ENCODE measurements at places on chromosomes 6 and 20.

- DNase-seq: no peak
Observed at GRCh38 chr6:27088068-27088467, 159.4 kb upstream of the PRSS16 start.

DNA sequence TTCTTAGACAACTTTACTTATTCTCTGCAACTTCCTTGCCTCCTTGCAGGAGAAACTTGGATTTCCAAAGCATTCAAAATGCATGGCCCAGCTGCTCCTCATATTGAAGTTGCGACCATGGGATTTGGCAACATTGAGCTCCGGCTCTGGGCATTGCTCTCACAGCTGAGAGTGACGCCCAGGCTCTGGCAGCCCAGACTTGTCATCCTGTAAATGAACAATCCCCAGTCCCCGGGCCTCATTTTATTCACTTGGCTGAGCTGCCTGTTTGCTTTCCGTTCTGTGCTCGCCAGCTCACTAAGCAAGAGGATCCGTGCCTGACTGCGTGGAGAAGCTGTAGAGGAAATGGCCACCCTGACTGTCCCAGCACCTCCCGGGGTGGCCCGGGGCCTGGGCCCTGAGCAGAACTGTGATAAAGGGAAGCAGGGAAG is 119.5 kb upstream of the CD93 start:
- no peak for DNase-seq

DNA sequence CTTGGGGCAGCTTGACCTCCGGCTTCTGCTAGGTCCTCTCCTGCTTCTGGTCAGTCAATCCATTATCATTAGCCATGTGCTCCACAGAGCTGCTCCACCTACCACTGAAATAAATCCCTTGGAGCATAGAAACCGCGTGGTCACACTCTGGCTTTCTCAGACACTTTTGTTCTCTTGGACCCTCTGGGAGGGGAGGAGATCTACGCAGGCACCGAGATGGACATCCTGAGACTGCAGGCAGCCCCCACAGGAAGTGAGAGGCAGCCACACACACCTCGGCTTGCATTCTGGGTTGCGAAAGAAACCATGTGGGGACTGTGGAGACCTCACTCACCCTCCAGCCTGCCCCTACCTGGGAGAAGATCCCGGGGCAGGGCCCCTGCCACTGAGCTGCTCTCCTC is 79.5 kb downstream of the FYN start:
- DNase-seq: no peak

DNA sequence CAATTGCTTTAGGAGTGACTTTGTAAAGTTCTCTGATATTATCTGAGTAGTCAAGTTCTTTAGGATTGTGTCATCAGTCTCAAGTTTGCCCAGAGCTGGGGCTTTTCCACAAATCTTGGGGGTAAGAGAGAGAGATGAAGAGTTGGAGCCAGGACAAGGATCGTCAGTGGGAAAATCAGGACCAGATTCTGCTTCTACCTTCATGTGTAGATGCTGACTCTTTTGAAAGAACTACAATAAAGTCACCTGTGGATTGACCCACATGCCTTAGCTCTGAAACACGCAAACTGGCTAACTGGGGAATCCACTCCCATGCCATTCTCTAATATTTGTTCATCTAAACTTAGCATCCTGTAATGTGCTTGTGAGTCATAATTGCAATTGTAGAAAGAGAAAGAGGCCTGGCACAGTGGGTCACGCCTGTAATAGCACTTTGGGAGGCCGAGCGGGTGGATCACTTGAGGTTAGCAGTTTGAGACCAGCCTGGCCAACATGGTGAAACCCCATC is 15.6 kb upstream of the BICRAL start:
- no peak for DNase-seq

DNA sequence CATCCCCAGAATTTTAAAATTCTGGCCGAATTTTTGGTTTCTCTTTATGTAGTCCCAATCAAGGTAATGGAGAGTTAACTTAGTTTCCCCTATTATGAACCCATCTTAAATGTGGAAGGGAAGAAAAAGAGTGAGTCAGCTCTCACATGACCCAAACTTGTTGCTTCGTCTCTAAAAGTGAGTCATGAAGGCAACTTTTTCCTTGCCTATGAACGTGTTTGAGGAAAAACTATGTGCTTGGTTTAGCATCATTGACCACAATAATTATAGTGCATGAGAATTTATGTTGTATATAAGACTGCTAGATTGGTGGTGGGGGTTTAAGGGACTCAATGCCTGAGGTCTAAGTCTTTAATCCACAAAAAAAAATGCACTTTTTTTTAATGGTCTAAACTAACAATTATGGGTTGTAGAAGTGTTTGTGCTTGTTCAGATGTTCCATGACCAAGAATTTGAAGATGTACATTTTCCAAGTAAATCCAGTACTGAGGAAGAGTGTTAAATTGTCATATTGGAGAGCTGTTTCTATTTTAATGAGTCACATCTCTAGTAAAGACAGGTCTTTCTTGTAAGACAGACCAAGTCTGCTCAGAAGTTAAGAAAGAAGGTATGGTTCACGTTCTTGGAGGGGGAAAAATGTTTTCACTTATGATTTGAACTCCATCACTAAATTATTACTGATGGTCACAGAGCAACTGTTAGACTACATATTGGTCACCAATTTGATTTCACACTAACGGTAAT is 409.9 kb upstream of the MARCKS start:
- no peak for DNase-seq

DNA sequence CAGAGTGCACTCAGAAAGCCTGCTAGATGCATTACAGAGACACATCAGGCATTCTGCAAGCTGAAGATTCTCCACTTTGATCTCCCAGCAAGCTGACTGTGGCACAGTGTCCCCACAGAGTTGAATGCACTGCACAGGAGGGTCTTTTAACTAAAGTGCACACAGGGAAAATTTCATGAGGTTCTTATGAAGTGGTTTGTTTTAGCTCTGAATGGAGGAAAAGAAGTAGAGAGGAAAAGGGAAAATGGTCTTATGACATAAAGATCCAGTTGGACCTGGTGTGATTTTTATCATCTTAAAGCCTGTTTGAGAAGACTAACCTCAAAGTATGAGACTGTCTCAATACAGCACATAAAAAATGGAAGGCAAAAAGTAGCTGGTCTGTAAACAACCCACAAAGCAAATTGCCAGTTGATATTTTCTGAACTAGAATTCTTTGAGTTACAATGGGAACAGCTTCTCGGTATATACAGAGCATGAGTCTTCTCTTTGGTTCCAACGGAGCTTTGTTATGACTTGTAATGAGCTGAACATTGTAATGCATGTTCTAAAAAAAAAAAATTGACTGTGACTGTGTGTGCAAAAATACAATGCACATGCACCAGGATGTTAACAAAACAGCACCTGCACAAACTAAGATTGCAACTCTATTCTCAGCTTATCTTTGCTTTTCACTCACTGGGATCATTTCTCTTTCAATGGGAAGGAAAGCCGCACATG is 383.0 kb upstream of the ID4 start:
- DNase-seq: no peak

- DNase-seq: no peak
Observed at GRCh38 chr20:33672426-33673113, 1.7 kb downstream of the NECAB3 start.

DNA sequence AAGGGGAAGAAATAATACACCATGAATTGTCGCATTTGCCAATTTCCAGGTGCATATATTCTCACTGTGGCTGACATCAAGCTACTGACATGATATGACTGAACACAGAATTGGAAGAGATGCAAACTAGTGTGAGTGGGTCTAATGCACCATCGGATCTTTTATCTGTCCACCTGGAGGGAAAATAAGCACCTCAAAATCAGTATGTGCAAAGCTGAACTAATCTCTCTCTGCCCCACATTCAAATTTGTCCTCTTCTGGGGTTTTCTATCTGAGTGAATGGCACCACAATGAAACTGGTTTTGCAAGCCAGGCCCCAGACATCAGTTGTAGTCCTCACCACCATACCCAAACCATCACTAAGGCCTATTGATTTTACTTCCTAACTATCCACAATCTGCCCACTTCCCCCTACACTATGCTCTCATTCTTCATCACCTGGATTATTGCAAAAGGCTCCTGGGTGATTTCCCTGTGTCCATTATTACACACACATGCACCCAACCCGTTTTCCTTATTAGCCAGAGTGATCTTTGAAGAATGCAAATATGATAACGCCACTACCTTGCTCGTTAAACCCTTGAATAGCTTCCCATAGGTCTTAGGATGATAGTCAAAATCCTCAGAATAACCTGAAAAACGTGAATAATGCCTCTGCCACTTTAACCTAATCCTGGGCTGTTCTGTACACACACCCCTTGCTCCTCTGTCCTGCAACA is 159.0 kb upstream of the GMDS start:
- no peak for DNase-seq

- DNase-seq: no peak
Observed at GRCh38 chr6:110856296-110856695, 18.3 kb upstream of the AMD1 start.

- DNase-seq: no peak
Observed at GRCh38 chr6:161050134-161050765, 58.7 kb downstream of the MAP3K4 start.

DNA sequence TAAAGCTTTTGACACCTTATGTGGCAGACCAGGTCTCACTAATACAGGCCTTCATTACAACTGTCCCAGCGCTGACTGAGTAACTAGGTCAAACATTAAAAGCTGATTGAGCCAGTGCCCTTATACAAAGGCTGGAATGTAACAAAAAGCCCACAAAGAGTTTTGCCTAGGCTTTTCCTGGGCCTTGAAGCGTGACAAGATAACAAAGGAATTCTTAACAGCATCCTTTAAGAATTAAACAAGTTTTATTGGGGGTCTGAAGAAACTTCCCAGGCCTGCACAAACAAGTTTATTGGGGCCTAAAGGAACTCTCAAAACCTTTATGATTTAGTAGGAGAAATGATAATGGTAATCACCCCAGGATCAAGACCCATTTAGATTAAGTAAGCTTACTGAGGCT is 267.6 kb upstream of the FAM83B start:
- no peak for DNase-seq

DNA sequence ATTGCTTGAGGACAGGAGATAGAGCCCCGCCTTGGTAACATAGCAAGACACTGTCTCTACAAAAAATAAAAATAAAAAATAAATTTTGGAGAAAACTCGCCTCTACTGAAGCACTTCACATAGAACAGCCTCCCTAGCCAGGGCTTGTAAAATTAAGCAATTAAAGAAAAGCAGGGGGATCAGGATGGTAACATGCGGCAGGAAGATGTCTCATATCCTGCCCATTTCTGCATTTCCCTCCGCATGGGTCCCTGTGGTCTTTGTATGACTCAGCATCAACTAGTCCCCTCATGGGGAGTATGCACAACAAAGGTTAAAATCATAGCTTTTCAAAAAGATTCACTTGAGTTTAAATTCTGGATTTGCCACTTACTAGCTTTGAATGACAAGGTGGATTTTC is 379.0 kb downstream of the EPHA7 start:
- no peak for DNase-seq

GRCh38 chr6:43809417-43810305 is 39.6 kb downstream of the VEGFA start:
- no peak for DNase-seq

DNA sequence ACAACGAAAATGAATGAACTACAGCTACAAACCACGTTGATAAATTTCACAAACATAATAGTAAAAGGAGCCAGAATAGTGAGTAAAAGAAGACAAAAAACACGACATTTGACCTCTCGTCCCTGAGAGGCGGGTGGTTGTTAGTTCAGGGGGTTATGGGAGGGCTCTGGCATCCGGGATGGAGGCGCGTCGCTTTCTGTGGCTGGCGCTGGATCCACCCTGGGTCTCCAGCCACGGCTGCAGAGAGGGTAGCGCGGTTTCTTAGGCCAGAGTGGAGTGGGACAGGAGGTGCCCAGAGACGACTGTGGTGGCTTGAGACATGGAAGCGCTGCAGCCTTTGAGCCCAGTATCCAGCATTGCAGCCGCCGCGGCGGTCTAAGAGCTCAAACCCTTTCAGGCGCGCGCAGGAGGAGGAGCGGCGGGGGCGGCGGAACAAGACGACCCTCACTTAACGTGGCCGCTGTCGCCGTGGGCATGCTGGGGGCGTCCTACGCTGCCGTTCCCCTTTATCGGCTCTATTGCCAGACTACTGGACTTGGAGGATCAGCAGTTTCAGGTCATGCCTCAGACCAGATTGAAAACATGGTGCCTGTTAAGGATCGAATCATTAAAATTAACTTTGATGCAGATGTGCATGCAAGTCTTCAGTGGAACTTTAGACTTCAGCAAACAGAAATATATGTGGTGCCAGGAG is 3.7 kb upstream of the ZSCAN23 start:
- DNase-seq: no peak
